ENCODE measurements at places on chromosomes 4 and X.

DNA sequence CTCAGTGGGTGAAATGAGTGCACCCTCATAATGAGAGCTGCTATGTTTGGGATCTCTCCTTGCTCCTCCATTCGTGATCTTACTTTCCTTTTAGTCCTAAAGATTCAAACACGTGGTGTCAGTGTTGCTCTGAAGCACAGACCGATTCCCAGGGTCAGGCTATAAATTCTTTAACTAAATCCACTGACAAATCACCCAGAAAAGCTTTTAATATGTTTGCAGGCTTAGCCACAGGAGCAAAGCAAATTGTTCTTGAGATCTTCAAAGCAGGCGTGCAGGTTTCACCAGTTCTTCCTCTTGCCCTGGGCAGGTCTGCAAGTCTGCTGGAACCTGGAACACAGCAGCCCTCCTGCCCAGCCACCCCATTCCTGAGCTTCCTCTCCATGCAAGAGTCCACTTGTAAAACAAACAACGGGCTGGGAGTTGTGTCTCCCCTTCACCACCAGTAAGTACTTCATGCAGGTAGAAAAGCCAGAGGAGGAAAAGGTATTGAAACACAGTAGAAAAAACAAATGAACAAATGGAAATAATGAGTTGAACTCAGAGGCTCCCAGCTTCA, 70.1 kb upstream of the ENPP6 start:
- DNase-seq, result no peak

DNA sequence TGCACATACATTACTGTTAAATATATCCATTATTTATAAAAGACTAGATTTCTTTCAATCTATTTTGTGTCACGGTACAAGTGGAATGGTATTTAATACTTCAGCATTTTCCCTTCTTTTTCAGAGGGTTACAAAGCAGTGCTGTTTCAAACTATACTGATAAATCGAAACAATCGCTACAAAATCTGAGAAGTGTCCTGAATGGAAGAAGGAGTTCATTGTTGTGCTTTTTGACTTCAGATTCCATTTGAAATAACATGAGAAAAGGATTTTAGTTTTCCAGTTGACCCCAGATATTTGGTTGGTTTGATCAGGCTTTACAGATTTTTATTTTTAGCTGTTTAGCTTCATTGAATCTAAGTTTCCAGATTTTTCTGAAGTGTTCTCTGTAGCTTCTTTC, 292.1 kb upstream of the ANKRD50 start:
- DNase-seq, result no peak

- no peak for DNase-seq
These were observed 305.5 kb upstream of the EMCN start for GRCh38 chr4:100823066-100823992.

- DNase-seq, result no peak
These were observed 1629.1 kb upstream of the IGFBP7 start for GRCh38 chr4:58739275-58739674.

GRCh38 chrX:101057093-101057714, 5.3 kb upstream of the TRMT2B start:
- no peak for DNase-seq

DNA sequence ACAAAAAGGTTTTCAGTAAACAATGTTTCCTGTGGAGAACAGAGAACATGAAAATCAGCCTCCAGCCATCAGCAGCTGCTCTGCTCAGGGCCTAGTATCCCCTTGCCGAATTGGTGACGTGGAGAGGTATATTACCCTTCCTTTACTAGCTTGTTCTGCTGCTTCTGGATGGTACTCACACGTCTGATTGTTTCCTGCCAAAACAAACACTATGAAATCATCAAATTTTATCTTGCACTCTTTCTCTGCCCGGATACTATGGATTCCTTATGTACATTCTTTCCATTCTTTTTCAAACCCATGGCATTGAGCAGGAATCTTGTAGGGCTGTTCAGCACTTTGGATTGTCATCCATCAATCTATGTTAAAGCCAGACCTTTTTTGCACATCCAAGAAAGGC, 18.8 kb upstream of the METAP1 start:
- no peak for DNase-seq

DNA sequence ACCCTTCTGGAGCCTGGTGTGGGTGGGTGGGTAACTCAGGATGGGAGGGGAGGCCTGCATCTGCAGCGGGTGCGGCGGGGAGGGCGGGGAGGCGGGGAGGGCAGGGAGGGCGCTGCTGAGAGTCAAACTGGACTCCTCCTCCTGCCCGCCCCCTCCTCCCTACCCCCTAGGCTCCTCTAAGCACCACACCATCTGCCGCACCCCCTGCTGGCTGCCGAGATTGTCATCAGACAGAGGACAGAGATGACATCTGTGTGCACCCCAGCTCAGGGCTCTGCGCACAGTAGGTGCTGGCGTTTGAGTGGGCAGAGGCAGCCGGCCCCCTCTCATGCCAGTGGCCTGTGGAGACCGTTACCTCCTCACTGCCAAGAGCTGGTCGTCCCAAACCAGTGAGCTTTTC, 10.6 kb upstream of the HMX1 start:
- no peak for DNase-seq

Measured in type B pancreatic cell (in vitro differentiated cells).